ENCODE measurements at places on chromosomes 11 and 22.

DNA sequence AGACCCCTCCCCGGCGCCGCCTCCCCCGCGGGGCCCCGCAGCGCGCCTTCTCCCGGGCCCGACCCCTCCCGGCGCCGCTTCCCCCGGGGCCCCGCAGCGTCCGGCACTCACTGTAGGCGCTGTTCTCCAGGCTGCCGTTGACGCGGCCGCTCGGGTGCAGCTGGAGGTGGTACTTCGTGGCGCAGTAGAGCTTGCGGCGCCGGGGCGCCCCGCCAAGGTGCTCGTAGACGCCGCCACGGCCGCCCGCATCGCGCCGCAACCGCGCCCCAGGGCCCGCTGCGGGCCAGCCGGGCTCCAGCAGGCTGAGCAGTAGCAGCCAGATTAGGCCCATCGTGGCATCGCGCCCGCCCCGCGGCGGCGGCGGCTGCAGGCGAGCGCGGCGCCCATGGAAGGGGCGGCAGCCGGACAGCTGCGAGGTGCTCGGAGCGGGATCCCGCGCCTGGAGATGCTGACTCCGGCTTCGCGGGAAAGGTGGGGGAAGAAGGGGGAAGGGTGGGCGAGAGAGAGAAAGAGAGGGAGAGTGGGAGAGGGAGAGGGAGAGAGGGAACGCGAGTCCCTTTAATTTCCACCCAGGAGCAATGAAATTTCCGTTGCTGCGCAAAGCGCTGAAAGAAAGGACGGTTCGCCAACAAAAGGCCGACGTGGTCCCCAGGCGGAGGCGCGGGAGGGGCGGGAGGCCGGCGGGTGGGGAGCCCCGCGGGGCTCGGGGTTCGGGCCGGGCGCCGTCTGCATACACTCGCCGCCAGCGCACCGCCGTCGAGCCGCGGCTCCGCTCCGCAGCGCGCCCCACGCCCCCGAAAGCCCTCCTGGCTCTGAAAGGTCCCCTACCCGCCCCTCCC lies at the start of gene FGF3:
TSS of gene FGF3 (minus strand) at position 814 of the 839 bp plus-strand sequence. CDS start at position 331, 483 bp downstream.
- DNase-seq = no peak

DNA sequence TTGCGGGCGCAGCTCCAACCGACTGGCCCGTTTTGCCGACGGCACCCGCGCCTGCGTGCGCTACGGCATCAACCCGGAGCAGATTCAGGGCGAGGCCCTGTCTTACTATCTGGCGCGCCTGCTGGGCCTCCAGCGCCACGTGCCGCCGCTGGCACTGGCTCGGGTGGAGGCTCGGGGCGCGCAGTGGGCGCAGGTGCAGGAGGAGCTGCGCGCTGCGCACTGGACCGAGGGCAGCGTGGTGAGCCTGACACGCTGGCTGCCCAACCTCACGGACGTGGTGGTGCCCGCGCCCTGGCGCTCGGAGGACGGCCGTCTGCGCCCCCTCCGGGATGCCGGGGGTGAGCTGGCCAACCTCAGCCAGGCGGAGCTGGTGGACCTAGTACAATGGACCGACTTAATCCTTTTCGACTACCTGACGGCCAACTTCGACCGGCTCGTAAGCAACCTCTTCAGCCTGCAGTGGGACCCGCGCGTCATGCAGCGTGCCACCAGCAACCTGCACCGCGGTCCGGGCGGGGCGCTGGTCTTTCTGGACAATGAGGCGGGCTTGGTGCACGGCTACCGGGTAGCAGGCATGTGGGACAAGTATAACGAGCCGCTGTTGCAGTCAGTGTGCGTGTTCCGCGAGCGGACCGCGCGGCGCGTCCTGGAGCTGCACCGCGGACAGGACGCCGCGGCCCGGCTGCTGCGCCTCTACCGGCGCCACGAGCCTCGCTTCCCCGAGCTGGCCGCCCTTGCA lies 1.0 kb downstream of the FJX1 start:
- DNase-seq = peak; percentile 44

GRCh38 chr11:64251753-64252002 lies 348 bp downstream of the PLCB3 start:
- DNase-seq = no peak

DNA sequence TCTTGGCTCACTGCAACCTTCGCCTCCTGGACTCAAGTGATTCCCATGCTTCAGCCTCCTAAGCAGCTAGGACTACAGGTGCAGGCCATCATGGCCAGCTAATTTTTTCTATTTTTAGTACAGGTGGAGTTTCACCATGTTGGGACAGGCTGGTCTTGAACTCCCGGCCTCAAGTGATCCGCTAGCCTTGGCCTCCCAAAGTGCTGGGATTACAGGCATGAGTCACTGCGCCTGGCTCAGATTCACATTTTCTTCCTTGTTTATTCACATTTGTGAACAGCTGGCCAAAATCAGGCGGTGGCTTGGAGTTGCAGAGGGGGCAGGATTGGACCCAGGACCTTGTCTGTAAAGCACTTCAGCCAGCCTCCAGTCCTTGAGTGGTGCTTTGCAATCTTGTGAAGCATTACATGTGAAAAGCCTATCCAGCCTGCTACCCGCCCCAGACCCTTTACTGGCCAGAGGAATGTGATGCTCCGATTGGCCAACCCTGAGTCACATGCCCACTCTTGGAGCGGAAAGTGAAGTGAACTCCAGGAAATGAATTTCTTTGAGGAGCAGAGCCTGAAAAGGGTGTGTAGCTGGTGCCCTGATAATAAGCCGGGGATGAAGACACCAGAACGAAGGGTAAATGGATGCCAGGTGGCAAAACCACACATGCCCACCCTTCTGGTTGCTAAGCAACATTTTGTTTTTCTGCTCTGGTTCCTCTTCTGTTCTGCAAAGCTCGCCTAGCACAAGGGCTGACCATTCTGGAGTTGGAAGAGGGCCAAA lies 62.6 kb upstream of the PTPRJ start:
- DNase-seq = peak; percentile 66

GRCh38 chr11:10373340-10373739 lies 68.5 kb downstream of the ADM start:
- DNase-seq = peak; percentile 58
